ENCODE measurements at places on chromosomes 7 and 10.

GRCh38 chr10:15335508-15335907 is 35.6 kb downstream of the FAM171A1 start:
- no peak for DNase-seq
- H3K4me1 ChIP-seq: 0 out of 2 replicates have a peak, but pooled peaks cover 3% of the 10 kb centered on the region
- no peaks in the 10 kb centered on the region for H3K36me3 ChIP-seq
- no peaks in the 10 kb centered on the region for H3K27me3 ChIP-seq

GRCh38 chr10:49312246-49312869 is 13.4 kb downstream of the C10orf71 start:
- H3K36me3 ChIP-seq: no peaks in the 10 kb centered on the region
- no peaks in the 10 kb centered on the region for H3K4me1 ChIP-seq
- DNase-seq: no peak
- H3K27ac ChIP-seq: no peak overlapping the region
- H3K4me3 ChIP-seq: no peak overlapping the region

DNA sequence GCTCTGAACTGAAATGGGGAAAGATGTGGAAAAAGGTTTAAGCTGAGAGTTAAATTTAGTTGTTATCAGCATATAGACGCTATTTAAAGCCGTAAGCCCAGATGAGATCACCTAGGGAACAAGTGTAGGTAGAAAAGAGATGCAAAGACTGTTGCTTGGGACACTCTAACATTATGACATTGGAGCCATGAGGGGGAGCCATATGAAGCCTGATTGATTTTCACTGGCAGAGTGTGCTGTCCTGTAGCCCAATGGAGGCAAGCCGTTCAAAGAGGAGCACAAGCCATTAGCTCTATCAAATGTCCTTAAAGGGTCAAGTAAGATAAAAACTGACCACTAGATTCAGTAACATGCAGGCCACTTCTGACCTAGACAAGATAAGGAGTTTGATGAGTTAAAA is 223.3 kb downstream of the TWIST1 start:
- no peaks in the 10 kb centered on the region for H3K27me3 ChIP-seq
- no peak for DNase-seq
- H3K27ac ChIP-seq: no peak overlapping the region
- no peaks in the 10 kb centered on the region for H3K4me1 ChIP-seq

DNA sequence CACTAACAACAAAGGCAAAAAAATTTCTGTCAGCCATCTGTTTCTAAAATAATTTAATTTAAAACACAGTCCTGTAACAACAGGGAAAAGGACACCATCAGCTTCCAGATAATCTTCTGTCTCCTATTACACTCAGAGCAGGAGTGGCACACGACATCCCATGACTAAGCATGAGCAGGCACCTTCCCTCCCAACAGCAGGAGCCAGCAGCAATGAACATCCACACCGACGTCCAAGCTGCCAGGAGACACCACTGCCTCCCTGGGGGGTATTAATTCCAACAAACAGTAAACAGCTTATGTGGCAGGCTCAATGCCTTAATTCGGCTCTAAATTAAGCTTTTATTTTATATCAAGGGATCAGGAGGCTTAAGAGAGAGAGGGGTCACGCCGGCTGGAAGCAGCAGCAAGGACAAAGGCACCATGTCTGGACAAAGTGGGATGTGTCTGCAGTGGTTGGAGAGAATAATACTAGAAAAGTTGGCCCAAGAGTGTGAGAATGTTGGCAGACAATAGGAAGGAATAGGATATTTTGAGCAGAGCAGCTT is 45.7 kb downstream of the KIAA1549 start:
- H3K4me1 ChIP-seq: no peaks in the 10 kb centered on the region
- no peaks in the 10 kb centered on the region for H3K36me3 ChIP-seq
- H3K27me3 ChIP-seq: no peaks in the 10 kb centered on the region
- no peak overlapping the region for H3K27ac ChIP-seq
- no peak overlapping the region for H3K4me3 ChIP-seq

DNA sequence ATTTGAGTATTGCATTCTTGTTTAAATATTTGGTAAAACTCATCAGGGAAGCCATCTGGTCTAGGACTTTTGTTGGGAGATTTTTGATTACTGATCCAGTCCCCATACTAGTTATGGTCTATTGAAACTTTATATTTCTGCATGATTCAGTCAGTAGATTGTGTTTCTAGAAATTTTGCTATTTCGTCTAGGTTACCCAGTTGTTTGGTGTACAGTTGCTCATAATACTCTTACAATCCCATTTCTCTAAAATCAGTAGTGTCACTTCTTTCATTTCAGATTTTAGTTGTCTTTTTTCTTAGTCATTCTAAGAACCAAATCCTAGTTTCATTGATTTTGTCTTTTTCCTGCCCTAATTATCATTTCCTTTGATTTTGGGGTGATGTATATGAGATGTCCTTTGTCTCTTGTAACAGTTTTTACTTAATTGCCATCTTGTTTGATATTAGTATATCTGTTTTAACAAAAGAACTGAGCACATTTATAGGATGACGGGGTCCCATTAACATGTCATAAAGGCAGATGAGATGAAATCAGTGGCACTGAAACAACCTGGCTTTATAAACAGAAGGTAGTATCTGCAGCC is 7.9 kb downstream of the MALSU1 start:
- H3K4me1 ChIP-seq: no peaks in the 10 kb centered on the region
- no peaks in the 10 kb centered on the region for H3K27me3 ChIP-seq
- no peak for DNase-seq
- peaks cover 10% of the 10 kb centered on the region for H3K36me3 ChIP-seq
- H3K4me3 ChIP-seq: no peak overlapping the region

All from MM.1S (cell line).